ENCODE measurements at places on chromosomes 13 and 19.
A peak's percentile ranks its signal among the peaks of the same experiment; 100 is the strongest.

DNA sequence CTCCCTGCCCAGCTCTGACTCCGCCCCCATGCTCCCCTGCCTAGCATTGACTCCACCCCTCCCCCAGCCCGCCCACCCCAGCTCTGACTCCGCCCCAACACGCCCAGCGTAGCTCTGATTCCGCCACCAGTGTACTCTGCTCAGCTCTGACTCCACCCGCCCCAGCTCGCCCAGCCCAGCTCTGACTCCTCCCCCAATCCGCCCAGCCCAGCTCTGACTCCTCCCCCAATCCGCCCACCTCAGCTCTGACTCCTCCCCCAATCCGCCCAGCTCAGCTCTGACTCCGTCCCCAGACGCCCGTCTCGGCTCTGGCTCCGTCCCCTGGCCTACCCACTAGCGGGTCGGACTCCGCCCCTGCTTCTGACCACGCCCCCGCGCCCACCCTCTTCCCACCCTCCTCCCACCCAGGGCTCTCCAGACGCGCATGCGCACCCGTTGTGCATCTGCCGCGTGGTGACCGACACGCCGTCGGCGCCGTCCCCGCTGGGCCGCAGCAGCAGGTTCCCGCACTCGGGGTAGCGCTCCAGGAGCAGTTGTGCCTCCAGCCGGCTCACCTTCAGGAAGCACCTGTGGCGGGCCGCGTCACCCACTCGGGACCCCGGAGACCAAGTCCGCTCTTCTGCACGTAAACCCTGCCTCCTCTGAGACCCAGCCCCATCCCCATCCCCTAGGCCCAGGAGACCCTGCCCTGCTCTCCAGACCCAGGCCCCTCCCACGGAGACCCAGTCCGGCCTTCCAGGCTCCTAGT, 10.2 kb downstream of the STAP2 start:
- peak; percentile 97 for DNase-seq

- no peak for DNase-seq
Observed at GRCh38 chr19:58388175-58388526, 1.1 kb downstream of the RPS5 start.

DNA sequence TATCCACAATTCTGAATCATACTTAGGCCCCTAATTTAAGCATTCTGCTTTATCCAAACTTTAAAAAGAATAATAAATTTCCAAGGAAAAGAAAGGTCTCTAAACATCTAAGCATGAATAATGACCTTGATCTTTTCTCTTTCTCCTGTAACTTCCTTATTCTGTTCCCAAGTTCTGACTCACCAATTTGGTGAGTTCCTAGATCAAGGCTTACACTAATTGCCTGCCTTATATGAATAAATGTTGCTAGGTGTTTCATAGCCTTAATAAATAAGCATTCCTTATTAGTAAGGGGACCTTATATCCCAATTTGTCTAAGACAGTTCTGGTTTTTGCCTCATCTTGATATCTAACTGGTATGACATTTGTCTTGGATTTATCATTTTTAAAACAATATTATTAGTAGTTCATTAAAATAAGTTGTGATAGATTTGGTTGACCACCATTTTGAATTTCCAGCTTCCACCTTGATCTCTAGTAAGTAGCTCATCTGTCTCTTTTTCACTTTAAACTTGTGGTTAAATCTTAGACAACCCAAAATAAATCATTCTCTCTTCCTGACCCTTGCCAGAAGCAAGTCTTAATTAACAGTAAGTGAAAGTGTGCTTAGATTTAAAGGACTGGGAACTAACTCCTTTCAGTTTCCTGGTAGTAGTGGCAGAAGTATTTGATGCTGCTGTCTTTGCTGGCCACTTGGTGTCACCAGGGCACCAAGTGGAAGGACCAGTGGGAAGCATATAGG, 121.2 kb upstream of the MLNR start:
- no peak for DNase-seq

- DNase-seq: no peak
Observed at GRCh38 chr13:42405665-42406390, 133.9 kb downstream of the AKAP11 start.

DNA sequence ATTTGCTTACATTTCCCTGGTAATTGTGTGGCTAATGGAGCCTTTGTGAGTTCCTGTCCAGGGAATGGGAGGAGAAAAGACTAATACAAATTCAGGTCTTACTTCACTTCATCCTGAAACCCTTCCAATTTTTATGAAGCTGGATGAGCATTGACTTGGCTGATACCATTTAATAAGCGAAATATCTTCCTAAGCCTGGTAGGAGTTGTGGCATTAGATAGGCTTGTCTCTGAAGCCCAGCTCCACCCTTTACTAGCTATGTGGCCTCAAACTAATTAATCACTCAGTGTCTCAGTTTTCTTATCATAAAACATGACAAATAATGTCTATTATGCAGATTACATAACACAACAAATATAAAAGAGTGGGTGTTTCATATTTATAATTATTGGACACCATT, 106.3 kb downstream of the FGF9 start:
- DNase-seq: no peak

GRCh38 chr19:6354098-6354674, 7.1 kb upstream of the CLPP start:
- DNase-seq: no peak

GRCh38 chr13:34391076-34391475, 551.0 kb upstream of the NBEA start:
- DNase-seq: no peak

- no peak for DNase-seq
Observed at GRCh38 chr13:78136966-78137365, 218.3 kb upstream of the EDNRB start.

- DNase-seq: no peak
Observed at GRCh38 chr13:24075137-24075975, 85.2 kb upstream of the SPATA13 start.

DNA sequence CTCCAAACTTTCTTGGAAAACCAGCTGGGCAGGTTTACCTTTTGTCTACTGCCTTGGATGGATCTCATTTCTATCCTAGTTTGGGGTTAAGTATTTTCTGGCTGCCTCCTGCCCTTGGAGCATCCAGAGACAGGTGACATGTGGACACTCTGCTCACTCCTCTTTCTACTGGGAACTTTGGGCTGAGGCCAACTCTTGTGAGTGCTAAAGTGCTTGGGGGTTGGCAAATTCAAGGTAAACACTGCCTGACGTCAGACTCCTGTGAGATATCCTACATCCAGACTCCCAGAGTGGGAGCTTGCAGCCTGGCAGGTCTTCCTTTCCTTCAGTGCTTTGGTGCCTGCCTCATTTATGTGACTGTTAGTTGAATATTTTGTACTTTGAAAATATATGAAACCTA, 388.1 kb downstream of the KCNRG start:
- DNase-seq: no peak

GRCh38 chr19:32224371-32225244, 120.8 kb upstream of the ZNF507 start:
- DNase-seq: no peak

GRCh38 chr13:82717249-82717648, 1165.0 kb downstream of the SLITRK1 start:
- no peak for DNase-seq

GRCh38 chr13:74190999-74191398, 56.8 kb upstream of the KLF12 start:
- DNase-seq: no peak

- no peak for DNase-seq
Observed at GRCh38 chr13:59145381-59145780, 1018.3 kb downstream of the DIAPH3 start.

GRCh38 chr13:74825152-74825937, 656.6 kb downstream of the TBC1D4 start:
- DNase-seq: no peak

- DNase-seq: no peak
Observed at GRCh38 chr19:33219261-33219815, 6.3 kb downstream of the SLC7A10 start.

DNA sequence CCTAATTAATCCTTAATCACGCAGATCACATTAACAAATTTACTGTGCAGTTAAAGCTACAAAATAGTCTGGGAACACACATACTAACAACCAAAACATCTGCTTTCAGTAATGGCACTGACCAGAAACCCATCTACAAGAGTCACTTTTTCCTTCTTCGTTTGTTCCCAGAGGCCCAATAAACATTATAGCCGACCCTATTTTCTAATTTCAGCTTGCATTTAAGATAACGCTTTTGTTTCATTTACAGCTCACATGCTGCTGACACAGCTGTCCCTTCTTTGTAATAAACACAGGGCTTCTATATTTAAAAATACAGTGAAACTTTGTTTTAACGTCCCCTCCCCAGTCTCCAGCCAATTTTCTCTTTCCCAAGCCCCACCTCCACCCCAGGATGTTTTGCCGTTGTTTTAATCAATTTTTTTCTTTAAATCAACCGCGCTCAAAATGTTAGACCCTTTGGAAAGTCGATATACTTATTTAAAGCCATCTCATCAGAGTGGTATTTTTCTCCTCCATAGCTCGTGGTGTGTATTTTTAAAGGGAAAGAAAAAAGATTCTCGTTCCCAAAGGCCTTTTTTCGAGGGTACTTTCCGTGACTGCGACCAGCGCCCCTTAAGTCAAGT, 1.7 kb upstream of the WBP4 start:
- no peak for DNase-seq

GRCh38 chr19:52335768-52336116, 301 bp upstream of the ZNF610 start:
- DNase-seq: no peak

DNA sequence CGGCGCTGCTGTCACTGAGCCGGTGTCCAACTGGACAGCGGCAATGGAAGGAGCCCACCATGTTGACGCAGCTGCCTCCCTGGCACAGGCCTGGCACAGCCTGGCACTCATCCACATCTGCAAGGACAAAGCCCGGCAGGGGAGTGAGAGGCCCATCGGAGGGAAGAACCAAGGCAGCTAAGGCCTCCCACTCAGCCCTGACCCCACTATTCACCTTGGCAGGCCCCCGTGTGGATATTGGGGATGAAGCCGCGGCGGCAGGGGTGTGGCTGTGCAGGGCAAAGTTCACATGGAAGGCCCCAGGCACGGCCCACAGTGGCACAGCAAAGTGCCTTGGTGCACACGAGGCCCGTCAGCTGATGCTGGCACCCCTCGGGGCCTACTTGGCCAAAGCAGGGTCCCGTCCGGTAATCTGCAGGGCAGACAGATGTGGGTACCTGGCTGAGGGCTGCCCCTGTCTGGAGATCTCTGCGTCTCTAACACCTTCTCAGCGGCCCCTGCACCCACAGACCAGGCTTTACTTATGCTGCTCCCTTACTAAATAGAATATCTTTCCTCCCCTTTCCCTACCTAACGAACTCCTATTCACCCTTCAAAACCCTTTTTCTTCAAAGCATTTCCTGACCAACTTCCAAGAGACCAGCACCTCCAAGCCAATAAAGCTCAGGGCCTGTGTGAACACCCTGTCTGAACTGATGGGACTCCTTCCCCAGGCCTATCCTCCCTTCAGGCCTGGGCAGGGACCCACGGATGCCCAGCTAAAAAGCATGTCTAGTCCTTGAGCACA, 7.5 kb downstream of the FBN3 start:
- no peak for DNase-seq

DNA sequence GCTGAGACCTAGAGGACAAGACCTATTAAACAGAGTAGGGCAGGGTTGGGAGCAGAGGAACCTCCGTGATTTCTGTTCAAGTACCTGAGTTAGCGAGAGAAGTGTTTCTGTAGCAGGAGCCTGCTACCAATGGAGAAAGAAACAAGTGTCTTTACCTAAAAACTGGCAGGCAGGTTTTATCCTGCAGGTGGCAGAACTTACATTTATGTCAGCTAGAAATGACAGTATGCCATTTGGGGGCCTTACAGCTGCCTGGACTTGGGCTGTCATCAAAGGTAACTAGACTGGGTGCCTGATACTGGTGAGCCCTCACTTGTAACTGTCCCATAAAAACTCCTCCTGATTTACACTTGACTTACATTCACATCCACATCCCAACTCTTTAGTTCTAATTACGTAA, 185.3 kb upstream of the MIR17HG start:
- no peak for DNase-seq

GRCh38 chr13:83975655-83976165, 93.4 kb upstream of the SLITRK1 start:
- DNase-seq: no peak

GRCh38 chr13:102045731-102046130, 356.1 kb downstream of the FGF14 start:
- DNase-seq: no peak

- no peak for DNase-seq
Observed at GRCh38 chr19:18098891-18099622, 1.5 kb downstream of the MAST3 start.

DNA sequence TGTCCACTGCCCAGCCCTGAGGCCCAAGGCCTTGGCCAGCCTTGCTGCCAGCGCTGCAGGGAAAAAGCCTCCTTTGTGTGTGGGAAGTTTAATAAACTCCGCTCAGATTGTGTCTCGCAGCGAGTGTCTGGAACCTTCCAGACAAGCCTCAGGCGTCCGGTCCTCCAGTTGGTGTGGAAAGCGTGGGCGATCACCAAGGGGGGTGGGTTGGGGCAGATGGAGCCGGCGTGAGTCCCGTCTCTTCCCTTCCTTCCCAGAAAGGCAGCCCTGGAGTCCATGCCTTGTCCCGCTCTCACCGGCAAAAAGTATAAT, 4.6 kb downstream of the STK11 start:
- DNase-seq: no peak

DNA sequence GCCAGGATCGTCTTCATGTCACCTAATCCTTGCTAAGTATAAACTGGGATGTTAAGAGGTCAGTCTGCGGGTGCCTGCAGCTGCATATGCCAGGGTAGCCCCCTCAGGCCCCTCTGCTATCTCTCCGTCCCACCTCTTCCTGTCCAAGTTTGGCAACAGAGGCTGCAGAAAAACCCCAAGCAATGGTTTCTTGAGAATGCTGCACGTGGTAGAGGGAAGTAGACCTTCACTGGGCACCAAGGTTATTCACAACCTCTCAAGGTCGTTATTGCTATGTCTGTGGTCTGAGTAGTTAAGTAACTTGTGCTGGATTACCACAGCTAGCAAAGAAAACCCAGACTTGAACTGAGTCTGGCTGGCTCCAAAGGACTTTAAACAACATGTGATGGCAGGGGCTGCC, 77.9 kb upstream of the XPO4 start:
- DNase-seq: no peak

DNA sequence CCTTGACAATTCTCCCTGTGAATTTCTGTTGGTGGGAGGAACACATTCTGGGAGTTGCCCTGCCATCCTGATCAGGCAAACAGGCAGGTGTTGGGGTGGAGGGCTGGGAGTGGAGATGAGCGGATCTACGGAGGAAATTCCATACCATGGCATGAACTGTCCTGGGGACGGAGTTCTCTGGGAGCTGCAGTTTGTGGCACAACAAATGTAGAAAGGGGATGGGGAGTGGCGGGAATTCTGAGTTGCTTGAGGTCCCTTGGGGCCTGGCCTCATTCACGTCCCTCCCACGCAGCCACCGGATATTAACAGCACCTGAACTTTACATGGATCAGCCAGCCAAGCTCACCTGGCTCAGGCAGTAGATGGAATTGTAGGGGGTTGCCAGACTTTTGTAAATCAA, 70.0 kb downstream of the CHST8 start:
- no peak for DNase-seq

- no peak for DNase-seq
Observed at GRCh38 chr13:100773429-100773828, 98.8 kb upstream of the TMTC4 start.

- DNase-seq: no peak
Observed at GRCh38 chr13:43116242-43116641, 92.9 kb downstream of the DNAJC15 start.

- no peak for DNase-seq
Observed at GRCh38 chr13:52947921-52948373, 80.7 kb upstream of the OLFM4 start.

GRCh38 chr13:80881942-80882445, 541.1 kb upstream of the SPRY2 start:
- DNase-seq: no peak
